Common myeloid progenitor, CD34-positive (primary cell): ENCODE measurements at places on chromosomes 6 and 20.

DNA sequence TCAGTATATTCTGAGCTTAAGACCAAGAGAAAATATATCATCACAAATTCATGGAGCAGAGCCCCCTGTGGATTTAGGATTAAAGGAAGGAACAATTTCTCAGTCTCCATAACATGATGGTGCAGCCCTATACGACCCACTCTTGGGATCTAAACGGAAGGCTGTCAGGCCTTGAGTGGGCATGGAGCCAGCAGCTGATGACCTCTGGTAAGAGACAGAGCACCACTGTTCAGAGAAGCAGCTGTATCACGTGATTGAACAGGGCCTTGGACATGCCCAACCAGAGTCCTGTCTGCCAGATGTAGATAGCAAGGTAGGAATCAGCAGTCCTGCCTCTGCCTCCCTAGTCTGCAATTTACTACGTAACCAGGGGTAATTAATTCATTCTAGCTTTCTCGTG, 259.4 kb upstream of the POU3F2 start:
- DNase-seq = no peak

- DNase-seq = no peak
Measured at GRCh38 chr6:70738028-70738427, 70.3 kb downstream of the SMAP1 start.

- no peak for DNase-seq
Measured at GRCh38 chr6:360764-361373, 30.7 kb upstream of the IRF4 start.

GRCh38 chr20:36666181-36666740, 20.3 kb upstream of the SLA2 start:
- peak; percentile 32 for DNase-seq

DNA sequence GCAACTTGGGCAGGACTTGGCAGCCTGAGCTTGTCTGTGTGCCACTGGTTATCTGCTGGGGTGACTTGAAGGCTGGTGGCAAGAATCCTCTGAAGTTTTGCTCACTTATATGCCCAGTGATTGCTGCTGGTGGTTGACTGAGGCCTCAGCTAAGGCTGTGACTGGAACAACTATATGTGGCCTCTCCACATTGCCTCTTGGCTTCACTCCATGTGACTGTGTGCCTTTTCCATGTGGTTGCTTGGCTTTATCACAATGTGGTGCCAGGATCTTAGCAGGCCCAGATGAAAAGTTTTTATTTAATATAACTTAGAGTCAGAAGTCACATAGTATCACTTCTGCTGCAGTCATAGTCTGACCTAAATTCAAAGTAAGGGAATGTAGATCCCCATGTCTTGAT, 104.5 kb downstream of the ADAT2 start:
- DNase-seq = no peak
